Tongue (tissue), 3 donors: ENCODE measurements at places on chromosomes 3 and 15. TPM values are rescaled to one million over a fixed set of nuclear protein-coding genes. Genes with fewer than 3 reads are reported as not detected.

- DNase-seq, result no peak
These were observed 43.6 kb upstream of the MGLL start for GRCh38 chr3:127865941-127866340.

The CHRNA3 gene
- total RNA-seq, result 0.82 TPM

DNA sequence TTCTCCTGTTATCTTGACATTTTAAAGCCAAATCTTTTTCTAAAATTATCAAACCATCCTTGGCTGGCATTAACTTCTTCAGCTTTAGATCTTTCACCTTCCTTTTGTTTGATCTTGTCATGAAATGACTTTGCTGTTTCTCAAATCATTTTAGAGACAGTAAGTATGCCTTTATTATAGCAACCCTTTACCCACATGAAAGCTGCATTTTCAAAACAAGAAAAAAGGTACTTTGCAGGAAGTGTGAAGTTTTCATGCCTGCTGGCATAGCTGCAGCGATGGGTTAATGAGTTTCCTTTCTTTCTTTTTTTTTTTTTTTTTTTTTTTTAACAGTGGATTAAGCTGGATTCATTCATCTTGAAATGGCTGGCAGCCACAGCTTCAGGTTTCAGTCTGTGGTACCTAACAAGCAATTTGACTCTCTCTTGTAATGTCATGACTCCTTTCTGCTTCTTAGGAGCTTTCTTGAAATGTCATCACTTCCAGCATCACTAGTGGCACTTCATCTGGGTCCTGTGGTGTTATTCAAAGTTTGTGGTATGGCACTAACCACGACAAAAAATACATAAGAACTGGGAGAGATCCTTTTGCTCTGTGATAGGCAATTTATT, 18.8 kb downstream of the SLC25A26 start:
- no peak for DNase-seq

- DNase-seq, result no peak
These were observed 5.6 kb upstream of the FAM81A start for GRCh38 chr15:59432389-59432788.

The RPL22L1 gene
- total RNA-seq, result 32.0 TPM

GRCh38 chr3:98359993-98360675, 6.5 kb downstream of the OR5K4 start:
- no peak for DNase-seq

DNA sequence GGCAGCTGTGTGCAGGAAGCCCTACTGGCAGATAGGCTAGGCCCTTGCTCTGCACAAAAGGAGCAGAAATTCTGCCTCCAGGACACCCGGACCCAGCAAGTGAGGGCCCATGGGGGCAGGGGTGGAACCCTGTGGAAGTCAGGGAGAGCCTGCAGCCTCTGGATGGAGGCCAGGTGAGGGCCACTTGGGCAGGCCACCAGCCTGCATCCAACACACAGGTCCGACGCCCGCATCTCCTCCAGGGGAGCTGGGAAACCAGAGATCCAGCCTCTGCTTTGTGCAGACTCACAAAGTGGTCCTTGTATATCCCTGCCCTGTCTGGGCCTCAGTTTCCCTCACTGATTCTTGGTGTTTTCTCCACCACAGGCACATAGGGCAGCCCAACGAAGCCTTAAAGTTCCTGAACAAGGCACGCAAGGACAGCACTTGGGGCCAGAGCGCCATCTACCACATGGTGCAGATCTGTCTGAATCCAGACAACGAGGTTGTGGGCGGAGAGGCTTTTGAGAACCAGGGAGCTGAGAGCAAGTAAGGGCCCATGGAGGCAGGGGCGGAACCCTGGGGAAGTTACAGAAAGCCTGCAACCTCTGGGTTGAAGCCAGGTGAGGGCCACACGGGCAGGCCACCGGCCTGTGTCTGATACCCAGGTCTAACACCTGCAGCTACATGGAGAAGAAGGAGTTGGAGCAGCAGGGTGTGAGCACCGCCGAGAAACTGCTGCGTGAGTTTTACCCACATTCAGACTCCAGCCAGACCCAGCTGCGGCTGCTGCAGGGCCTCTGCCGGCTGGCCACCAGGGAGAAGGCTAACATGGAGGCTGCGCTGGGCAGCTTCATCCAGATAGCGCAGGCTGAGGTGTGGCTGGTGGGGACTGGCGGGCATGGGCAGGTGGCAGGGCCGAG, 16.6 kb downstream of the CSRNP1 start:
- no peak for DNase-seq

DNA sequence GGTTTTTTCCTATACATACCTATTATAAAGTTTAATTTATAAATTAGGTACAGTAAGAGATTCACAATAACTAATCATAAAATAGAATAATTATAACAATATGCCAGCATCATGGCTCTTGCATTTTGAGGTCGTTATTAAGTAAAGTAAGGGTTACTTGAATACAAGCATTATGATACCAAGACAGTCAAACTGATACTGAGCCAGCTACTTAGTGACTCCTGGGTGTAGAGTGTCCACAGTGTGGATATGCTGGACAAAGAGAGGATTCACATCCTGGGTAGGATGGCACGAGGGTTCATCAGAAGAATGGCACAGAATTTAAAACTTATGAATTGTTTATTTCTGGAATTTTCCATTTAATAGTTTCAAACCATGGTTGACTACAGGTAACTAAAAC, 157.2 kb upstream of the IL12A start:
- DNase-seq, result no peak

DNA sequence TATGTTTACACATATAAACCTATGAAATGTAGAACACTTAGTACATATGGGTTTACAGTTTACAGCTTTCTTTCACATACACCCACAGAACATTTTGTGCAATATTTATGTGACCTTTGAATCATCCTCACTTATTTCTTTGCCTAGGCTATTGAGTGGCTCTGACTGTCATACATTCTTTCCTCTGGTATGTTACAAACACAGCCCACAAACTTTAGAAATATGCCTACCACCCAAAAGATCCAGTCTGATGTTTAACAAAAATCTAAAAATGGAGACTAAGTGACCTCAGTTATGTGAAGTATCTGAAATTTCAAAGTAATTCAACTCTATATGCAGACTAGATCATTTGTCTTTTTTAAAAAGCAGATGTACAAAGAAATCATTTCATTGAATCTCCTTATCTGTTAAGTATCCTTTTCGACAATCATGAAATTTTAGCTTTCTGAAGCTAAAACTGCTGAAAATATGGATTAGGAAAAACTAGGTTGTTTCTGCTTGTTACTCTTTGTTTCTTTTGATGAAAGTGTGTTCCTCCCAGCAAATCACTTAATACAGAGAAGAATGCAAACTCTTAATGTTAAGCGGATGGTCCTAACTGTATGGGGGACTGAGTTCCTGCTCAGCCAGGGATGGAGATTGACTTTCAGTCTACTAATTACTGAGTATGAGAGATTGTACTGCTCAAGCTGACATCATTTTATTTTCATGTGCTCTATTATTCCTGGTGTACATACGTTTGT, 27.7 kb downstream of the CCDC54 start:
- DNase-seq, result no peak

DNA sequence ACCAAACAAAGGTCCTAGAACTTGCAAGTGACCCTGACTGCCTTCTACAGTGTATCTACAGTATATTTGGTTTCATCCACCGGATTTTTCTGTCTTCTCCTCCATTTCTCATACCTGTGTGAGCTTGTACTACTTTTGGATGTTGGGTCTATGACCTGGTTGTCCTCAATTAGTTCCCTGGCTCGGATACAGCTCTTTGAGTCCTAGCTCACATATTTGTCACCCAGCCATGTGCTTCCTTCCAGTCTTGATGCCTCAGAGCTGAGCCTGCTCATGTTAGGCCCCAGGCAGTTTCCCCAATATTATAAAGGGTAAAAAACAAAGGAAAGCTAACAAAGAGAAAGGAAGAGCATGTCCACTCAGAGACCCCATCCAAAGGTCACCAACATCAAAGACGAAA, 28.2 kb downstream of the ZNF385D start:
- DNase-seq, result no peak

The HYAL1 gene
- total RNA-seq, result 1.2 TPM

- peak; percentile 6 for DNase-seq
These were observed 38.1 kb upstream of the NECTIN3 start for GRCh38 chr3:111033470-111034050.

- DNase-seq, result no peak
These were observed 106.9 kb upstream of the SLCO2A1 start for GRCh38 chr3:134136604-134137003.
